Stimulated activated CD4-positive, alpha-beta T cell treated with anti-CD3 and anti-CD28 coated beads, Interleukin-15, amount 100 ng/mL, for 48 hours (primary cell): ENCODE measurements at places on chromosomes 2 and 18.

- no peak for DNase-seq
These were observed 912.6 kb upstream of the FSHR start for GRCh38 chr2:50066873-50067272.

- DNase-seq = no peak
These were observed 55.7 kb upstream of the MAPRE3 start for GRCh38 chr2:26914659-26915310.

- no peak for DNase-seq
These were observed at the start of gene IL1RL2 for GRCh38 chr2:102186791-102187495. Gene IL1RL2 (plus strand): TSS chr2:102187023. CDS start chr2:102187868, 845 bp downstream.

DNA sequence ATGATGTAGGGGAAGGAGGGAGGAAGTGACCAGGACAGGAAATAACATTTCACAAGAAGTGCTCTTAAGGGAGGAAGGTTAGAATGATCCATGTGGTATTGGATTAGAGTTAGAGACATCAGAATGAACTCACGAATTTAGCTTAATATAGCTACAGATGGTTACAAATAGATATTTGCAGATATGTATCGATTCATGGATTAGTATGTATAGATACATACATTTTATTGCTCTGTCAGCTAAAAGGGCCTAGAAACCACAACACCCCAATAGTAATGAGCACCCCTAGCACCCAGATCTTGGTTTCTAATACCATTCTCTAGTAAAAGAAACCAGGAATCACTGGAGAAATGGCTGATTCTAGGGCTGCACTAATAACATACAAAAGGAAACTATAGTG is 59.6 kb upstream of the LTBP1 start:
- no peak for DNase-seq

- DNase-seq = no peak
These were observed 234.0 kb downstream of the HAUS1 start for GRCh38 chr18:46338205-46338604.

DNA sequence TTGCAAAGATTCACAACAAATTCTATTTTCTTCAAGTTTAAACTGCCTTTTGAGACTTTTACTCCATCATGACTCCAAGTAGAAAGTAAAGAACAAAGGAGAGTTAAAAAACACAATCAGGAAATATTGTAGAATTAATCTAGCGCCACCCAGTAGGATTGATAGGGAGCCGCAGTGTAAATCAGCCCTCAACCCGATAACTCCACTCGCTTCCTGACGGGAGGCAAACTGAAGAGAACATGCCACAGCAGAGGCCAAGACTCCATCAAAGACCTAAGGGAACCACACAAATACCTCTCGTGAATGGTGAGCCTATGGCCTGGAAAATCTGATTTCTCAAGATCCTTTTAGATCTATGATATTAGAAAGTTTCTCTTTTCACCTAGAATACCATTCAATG is 319.0 kb downstream of the STK39 start:
- DNase-seq = no peak

DNA sequence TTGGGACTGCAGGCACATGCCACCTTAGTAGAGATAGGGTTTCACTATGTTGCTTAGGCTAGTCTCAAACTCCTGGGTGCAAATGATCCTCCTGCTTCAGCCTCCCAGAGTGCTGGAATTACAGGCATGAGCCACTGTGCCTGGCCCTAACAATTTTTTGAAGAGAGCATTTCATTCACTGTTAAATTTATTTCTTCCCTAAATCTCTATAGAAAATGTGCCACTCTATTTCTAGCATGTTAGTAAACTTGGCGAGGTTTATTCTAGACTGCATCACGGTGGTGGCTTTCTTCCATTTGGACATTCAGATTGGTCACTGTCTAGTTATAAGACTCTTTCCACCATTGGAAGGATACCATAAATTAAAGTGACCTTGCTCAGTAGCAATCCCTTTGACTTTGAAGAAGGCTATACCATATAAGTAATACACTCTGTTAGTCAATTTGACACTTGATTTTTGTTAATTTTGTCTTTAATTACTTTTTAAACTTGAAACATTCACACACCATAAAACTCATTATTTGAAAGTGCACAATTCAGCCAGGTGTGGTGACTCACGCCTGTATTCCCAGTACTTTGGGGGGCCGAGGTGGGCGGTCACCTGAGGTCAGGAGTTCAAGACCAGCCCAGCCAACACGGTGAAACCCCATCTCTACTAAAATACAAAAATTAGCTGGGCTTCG is 16.2 kb downstream of the DDX1 start:
- no peak for DNase-seq

DNA sequence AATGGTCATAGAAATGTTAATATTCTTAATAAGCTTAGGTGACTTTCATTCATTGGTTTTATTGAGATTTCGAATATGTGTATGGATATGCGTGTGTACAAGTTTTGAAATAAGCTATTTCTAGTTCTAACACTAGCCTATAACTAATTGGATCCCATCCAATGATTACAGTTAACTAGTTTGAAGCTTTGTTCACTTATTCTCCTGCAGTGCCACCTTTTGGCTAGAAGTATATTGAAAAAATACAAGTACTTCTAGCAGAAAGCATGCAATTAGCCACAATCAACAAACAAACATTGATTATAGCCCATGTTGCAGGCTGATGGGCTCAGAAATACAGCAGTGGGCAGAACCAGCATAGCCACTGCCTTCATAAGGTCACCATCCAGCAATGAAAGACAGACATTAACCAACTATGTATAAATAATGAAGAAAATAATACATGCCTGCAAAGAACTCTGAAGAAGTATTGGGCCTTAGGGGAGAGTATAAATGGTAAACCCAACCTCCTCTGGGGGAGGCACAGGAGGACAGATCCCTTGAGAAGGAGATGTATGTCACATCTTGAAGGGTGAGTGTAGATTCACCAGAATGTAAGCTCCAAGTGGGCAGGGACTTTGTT is 5.1 kb upstream of the PIEZO2 start:
- DNase-seq = no peak

- no peak for DNase-seq
These were observed 39.5 kb upstream of the TFPI start for GRCh38 chr2:187593697-187594096.

DNA sequence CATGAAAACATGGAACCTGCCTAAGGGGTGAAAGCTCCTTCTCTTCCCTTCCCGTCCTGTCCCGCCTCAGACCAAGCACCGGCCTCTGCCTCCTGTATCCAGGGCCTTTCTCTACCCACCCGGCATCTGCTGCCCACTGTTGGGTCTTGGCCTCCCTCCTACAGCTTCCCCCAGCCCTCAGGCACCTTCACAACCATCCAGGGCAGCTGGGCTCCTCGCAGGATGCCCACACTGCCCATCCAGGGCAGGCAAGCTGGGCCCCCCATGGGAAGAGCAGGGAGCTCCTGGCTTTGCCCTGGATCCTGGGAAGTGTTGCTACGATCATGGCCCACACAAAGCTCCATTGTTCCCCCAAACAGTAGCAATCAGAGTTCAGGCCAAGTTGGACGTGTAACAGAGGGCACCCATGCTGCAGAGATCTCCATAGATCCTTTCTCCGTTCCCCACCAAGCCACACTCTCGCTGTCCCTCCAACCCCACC is 206.6 kb downstream of the NDUFA10 start:
- no peak for DNase-seq

GRCh38 chr2:231188506-231189170 is 9.8 kb upstream of the ARMC9 start:
- DNase-seq = no peak

DNA sequence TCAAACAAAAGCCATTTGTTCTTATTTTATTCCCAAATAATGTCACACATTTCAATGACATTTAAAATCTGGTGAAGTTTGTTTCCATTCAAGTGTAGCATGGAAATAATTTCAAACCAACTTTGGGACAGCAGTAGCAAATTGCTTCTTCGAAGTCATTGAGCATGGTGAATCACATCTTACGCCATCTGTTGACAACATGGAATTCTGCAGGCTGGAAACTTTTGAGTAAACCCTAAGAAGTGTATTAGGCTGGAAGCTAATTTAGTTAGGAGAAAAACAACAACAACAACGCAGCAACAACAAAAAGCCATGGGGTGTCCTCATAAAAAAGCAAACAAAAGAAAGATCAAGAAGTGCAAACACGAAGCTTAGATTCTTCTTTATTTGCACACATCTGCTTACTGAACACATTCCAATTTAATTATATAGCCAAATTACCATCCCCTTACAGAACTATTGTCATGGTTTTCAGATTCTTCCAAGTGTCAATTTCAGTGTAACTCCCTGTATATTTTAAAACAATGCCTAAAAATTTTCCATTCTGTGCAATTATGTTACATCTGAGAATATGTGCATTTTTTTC is 659.0 kb upstream of the CDH7 start:
- no peak for DNase-seq

- DNase-seq = no peak
These were observed 33.7 kb downstream of the PDCL3 start for GRCh38 chr2:100596465-100596864.

DNA sequence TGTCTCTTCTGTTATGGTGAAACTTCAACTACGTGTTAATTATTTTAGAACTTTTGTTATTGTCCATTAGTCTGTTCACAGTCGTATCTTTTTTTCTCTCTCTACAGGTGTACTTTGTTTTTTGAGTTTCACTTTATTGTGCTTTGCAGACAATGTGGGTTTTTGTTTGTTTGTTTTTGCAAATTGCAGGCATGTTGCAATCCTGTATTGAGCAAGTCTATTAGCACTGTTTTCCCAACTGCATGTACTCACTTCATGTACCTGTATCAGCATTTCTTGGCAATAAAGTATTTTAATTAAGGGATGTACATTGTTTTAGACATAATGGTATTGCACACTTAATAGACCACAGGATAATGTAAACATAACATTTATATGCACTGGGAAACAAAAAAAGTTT is 99.1 kb upstream of the FAM110C start:
- DNase-seq = no peak

DNA sequence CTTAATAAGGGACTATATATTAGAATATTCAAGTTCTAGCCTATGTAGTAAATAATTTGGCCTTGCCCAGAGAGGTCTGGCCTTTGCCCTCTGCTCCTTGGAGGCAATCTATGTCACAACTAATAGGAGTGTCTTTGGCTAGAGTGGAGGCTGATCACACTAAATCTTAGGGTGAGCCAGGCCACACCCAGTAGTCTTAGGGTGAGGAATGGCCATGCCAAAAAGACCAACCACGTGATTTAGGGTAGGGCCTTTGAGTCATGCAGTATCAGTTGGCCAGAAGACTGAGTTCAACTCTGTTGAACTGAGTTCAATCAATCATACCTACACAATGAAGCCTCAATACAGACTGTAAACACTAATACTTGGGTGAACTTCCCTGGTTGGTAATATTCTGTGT is 26.0 kb upstream of the FLACC1 start:
- DNase-seq = no peak

- no peak for DNase-seq
These were observed 212.3 kb downstream of the MGAT5 start for GRCh38 chr2:134466141-134466540.

GRCh38 chr2:161136696-161137324 is 23.4 kb upstream of the TANK start:
- no peak for DNase-seq

GRCh38 chr2:26424221-26424620 is 22.5 kb downstream of the DRC1 start:
- no peak for DNase-seq

DNA sequence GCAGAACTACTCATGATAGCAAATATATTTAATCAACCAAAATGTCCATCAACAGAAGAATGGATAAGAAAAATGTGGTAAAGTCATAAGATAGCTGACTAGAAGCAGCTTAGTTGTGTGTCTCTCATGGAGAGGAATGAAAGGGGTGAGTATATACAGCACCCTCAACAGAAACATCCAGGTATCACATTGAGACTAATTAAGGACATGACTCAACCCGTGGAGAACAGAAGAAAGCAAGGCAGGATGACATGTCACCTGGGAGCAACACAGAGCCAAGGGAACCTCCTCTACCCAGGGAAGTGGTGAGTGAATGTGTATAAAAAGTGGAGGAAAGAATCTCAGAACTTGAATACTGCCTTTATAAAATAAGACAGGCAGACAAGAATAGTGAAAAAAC is 1695.0 kb upstream of the CELF4 start:
- DNase-seq = no peak

DNA sequence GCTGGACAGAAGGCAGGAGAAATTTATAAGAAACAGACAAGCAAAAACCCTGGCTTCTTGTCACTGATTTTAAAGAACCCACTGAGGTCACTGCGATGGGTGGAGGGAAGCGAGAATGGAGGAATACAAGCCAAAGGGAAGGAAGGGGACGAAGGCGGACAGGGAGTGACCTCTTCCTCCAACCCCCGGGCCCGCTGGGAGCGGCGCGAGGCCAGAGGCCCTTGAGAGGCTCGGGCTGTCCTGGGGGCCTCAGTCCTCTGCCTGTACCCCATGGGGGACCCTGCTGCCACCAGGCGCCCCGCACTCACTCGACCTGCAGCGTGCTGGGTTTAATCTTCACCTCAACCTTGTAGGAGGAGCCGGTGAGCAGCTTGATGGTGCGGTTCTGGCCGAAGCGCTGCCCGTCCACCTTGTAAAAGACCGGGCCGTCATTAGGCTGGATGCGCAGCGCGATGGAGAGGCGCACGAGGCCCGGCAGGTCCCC is 793 bp downstream of the CNRIP1 start:
- DNase-seq = no peak
